ENCODE measurements at places on chromosomes 2 and 18.

DNA sequence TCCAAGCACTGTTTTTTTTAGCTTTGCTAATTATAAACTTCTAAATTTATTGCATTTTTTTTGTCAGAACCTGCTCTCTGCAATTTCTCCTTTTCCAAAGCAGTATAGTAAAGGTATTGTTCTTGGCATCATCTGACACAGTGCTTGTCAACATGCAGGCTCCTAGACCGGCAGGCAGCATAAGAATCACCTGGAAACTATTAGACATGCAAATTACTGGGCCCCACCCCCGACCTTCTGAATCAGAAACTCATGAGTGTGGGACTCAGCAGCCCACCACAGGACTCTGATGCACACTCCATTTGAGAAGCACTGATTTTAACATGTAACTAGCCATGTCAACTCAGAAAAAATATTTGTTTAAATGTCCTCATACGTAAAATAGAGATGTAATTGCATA, 551.1 kb upstream of the CELF4 start:
- DNase-seq = no peak

DNA sequence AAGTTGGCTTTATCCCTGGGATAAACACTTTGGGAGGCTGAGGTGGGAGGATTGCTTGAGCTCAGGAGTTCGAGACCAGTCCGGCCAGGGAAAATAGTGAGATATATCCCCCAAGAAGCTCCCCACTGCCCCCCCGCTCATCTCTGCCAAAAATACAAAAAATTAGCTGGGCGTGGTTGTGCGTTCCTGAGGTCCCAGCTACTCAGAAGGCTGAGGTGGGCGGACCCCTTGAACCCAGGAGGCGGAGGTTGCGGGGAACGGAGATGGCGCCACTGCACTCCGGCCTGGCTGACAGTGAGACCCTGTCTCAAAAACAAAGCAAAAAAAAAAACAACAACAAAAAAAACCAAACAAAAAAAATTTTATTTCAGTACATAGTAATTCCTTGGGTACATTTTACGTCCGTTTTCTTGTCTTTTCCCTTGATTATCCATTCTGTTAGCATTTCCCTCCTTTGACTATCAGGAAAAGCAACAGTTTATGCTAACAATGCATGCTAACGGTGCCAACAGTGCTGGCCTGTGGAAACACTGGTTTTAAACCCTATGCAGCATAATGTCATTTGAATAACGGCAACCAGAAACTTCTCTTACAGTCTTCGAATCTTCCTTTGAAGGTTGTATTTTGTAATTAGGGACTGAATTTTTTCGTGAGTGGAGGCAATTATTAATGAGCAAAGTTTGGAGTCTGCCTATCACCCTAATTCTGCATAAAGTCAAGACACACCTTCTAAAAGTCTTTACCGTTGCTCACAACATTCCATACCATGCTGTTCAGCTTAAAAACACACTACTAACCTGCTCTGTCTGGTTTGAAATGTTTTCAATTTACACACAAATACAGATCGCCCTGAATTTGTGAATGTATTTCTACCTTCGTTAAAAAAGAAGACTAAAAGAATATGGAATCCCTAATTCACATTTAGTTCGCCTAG, 721 bp upstream of the MIB1 start:
- DNase-seq = no peak

GRCh38 chr18:78034755-78035154, 785.1 kb downstream of the GALR1 start:
- DNase-seq = no peak

DNA sequence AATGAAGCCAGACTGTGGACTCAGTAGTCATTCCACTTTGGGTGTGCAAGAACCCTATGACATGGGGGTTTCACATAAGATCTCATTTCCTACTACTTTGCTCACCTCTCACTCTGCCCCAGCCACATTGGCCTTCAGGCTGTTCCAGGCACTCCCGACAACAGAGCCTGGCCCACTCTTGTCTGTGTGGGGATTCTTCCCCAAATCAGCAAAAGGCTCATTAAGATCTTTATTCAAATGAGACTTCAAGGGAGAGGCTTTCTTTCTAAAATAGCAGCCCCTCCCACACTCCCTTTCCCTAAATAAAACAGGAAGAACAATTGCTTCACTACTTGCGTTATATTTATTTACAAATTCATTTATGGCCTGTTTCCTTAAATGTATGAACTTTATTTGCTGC, 3.5 kb upstream of the CDC42EP3 start:
- DNase-seq = no peak

DNA sequence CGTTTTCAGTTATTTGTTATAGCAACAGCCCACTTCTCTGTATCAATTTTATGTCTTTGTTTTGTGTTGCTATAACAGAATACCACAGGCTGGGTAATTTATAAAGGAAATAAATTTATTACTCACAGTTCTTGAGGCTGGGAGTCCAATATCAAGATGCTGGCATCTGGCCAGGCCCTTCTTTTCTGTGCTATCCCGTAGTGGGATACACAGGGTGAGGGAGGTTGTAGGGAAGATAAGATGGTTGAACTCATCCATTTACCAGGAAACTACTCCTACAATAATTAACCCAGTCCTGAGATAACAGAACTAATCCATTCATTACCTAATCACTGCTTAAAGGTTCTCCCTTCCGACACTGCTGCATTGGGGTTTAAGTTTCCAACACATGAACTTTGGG, 220.7 kb downstream of the TPGS2 start:
- DNase-seq = no peak
